Retinal pigment epithelial cell (primary cell): ENCODE measurements at places on chromosomes 7 and 10.

DNA sequence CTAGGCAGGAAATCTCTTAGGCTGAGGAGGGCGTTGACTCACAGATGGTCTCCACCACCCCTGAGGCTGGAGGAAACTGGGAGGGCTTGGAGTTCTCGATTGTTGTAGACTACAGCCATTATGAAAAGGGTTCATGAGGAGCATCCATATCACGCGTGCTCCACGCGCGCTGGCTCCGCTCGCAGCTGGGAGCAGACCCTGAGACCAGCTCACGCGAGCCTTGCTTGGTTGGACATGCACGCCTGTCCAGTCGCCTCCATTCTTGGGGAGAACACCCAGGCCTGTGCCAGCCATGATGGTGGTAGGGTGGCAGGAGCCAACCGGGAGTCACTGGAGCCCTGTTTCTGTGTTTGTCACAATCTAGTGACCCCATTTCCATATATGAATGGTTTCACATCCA lies 139.1 kb downstream of the TCERG1L start:
- DNase-seq, result no peak

DNA sequence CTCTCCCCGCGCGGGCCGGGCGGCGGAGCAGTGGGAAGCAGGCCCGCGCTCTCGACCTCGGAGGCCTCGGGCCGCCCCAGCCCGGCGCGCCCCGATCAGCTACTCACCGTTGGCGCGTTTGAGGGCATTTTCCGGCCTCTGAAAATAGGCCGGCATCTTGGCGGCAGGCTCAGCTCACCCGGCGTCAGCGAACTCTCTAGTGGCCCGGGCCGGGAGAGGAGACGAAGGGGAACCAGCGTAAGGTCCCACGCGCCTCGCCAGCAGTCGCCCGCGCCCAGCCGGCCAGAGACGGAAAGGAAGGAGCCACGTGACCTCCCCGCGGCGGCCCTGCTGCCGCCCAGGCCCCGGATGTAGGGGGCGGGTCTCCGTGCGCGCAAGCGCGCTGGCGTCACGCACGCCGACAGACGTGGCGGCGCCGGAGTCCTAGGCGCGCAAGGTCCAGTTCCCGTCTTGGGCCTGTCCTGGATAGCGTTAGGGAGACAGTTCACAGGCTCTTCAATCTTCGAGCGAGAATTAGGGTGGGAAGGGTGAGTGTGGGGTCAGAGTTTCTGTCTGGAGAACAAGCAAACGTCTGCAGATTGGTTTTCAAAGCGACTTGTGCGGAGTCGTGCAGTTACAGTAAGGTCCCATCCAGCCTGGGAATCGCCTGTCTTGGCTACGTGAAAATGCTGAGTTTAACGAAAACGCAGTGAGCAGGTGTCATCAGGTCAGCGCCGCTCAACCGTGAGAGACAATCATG lies at the start of gene EIF3A:
EIF3A (minus strand) TSS at position 297 of the 739 bp plus-strand sequence; CDS start at position 156, 141 bp downstream.
- DNase-seq, result peak; percentile 65

- no peak for DNase-seq
Observed at GRCh38 chr7:120021085-120021484, 251.9 kb upstream of the KCND2 start.

GRCh38 chr7:37187179-37187578 lies 261.5 kb downstream of the ELMO1 start:
- DNase-seq, result no peak

DNA sequence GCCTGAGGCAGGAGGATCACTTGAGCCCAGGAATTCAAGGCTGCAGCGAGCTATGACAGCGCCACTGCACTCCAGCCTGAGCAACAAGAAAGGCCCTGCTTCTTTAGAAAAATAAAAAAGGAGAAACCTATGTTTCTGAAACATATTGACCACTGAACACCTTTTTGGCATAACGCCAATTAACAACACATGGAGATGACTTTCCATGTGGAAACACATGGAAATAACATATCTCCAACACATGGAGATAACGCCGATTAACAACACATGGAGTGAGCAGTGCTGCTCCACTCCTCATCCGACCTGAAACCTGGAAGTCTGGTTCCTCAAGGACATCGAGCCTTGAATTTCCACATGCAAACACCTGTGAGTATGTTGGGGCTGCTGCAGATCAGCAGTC lies 126.9 kb downstream of the KCNMA1 start:
- no peak for DNase-seq

GRCh38 chr7:117862378-117862777 lies 10.9 kb downstream of the CTTNBP2 start:
- no peak for DNase-seq
